Esophagus muscularis mucosa (tissue), 4 donors: ENCODE measurements at places on chromosomes 4 and X. TPM values are rescaled to one million over a fixed set of nuclear protein-coding genes. Genes with fewer than 3 reads are reported as not detected.

GRCh38 chr4:4383085-4383484 lies 3.8 kb upstream of the NSG1 start:
- H3K27me3 ChIP-seq, result peaks cover 70% of the 10 kb centered on the region
- H3K4me1 ChIP-seq, result peaks cover 20% of the 10 kb centered on the region
- no peak overlapping the region for H3K27ac ChIP-seq
- no peaks in the 10 kb centered on the region for H3K36me3 ChIP-seq

DNA sequence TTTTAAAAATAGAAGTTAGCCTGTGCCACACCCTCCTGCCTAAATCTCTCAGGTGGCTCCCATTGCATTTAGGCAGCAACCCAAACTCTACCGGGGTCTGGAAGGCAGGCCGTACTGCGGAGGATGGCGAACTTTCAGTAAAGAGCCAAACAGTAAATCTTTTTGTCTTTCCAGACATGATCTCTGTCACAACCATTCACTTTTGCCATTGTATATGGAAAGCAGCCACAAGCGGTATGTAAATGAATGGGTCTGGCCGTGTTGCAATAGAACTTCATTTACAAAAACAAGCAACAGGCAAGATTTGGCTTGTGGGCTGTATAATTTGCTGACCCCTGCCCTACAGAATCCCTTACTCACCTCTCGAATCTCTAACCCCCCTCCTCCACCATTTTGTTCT lies 3.3 kb downstream of the RADX start:
- no peak overlapping the region for H3K27ac ChIP-seq
- H3K4me3 ChIP-seq, result no peak overlapping the region
- no peaks in the 10 kb centered on the region for H3K27me3 ChIP-seq

- no peaks in the 10 kb centered on the region for H3K4me1 ChIP-seq
- H3K27ac ChIP-seq, result no peak overlapping the region
- DNase-seq, result no peak
- no peaks in the 10 kb centered on the region for H3K27me3 ChIP-seq
- H3K36me3 ChIP-seq, result no peaks in the 10 kb centered on the region
- no peak overlapping the region for H3K4me3 ChIP-seq
Measured at GRCh38 chrX:150844016-150844415, 54.5 kb downstream of the CD99L2 start.

GRCh38 chr4:113169368-113169767 lies 119.9 kb downstream of the ANK2 start:
- H3K4me3 ChIP-seq, result no peak overlapping the region
- H3K4me1 ChIP-seq, result peaks cover 12% of the 10 kb centered on the region
- no peaks in the 10 kb centered on the region for H3K36me3 ChIP-seq
- no peak for DNase-seq

DNA sequence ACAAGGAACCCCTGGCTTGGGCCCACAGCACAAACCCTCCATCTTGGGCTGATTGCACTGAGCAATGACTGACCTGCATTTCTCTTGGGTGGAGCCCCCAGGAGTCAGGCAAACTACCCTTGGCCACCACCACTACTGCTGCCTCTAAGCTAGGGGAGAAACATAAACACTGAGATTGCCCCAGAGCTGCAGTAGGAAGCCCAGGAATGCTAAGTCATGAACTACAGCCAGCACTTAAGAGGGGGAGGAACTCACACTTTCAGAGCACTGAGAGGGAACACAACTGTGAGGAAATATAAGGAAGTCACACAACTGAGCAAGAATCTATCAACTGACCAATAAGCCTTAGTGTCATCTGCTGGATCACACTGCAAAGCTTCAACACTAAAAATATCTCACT lies 111.6 kb upstream of the PPP3CA start:
- no peaks in the 10 kb centered on the region for H3K36me3 ChIP-seq
- no peaks in the 10 kb centered on the region for H3K4me1 ChIP-seq
- H3K27me3 ChIP-seq, result no peaks in the 10 kb centered on the region

GRCh38 chr4:40722576-40723161 lies 27.1 kb upstream of the NSUN7 start:
- H3K27me3 ChIP-seq, result no peaks in the 10 kb centered on the region
- H3K4me3 ChIP-seq, result no peak overlapping the region
- DNase-seq, result no peak
- no peak overlapping the region for H3K27ac ChIP-seq
- H3K36me3 ChIP-seq, result no peaks in the 10 kb centered on the region

- H3K4me3 ChIP-seq, result peak overlapping the region; percentile 37
- no peak for DNase-seq
- H3K27me3 ChIP-seq, result no peaks in the 10 kb centered on the region
- H3K36me3 ChIP-seq, result peaks cover 6% of the 10 kb centered on the region
Measured at GRCh38 chr4:41613386-41613785, 75.4 kb downstream of the LIMCH1 start.

GRCh38 chrX:106437407-106437806 lies 174.4 kb upstream of the RADX start:
- H3K36me3 ChIP-seq, result no peaks in the 10 kb centered on the region
- no peaks in the 10 kb centered on the region for H3K27me3 ChIP-seq
- H3K4me1 ChIP-seq, result no peaks in the 10 kb centered on the region

DNA sequence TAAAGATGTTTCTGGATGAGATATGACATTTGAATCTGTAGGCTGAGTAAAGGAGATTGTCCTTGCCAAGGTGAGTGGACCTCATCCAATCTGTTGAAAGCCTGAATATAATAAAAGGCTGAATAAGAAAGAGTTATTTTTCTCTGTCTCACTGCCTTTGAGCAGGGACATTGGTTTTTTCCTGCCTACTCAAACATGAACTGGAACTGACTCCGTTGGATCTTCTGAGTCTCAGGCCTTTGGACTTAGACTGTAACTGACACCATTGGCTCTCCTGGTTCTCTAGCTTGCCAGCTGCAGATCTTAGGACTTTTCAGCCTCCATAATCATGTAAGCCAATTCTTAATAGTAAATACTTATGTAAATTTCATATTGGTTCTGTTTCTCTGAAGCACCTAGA lies 43.5 kb downstream of the PPEF2 start:
- H3K4me3 ChIP-seq, result no peak overlapping the region
- no peak overlapping the region for H3K27ac ChIP-seq
- no peaks in the 10 kb centered on the region for H3K36me3 ChIP-seq
- no peaks in the 10 kb centered on the region for H3K27me3 ChIP-seq
- no peaks in the 10 kb centered on the region for H3K4me1 ChIP-seq
- no peak for DNase-seq

GRCh38 chrX:13891377-13892140 lies 74.7 kb upstream of the GPM6B start:
- H3K27me3 ChIP-seq, result no peaks in the 10 kb centered on the region
- H3K27ac ChIP-seq, result no peak overlapping the region
- H3K36me3 ChIP-seq, result no peaks in the 10 kb centered on the region
- H3K4me3 ChIP-seq, result no peak overlapping the region
- no peak for DNase-seq

- no peaks in the 10 kb centered on the region for H3K36me3 ChIP-seq
- no peaks in the 10 kb centered on the region for H3K4me1 ChIP-seq
- H3K27me3 ChIP-seq, result no peaks in the 10 kb centered on the region
- no peak overlapping the region for H3K27ac ChIP-seq
Measured at GRCh38 chrX:73850124-73851013, 287.4 kb downstream of the CHIC1 start.

DNA sequence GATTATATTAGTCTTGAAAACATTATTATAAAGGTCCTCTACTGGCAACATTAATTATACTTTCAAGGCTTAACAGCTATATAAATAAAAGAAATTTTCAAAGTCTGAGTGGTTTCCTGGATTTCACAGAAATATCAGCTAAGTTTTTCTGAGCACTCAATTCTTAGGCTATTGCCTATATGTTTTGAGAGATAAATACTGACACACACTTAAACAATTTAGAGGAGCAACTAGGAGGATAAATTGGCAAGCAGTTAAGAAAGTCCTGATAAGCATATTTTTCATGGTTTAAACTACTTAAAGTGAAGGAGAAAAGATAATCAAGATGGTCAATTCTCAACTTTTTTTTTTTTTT lies 2.7 kb upstream of the MGARP start:
- no peak for DNase-seq
- H3K36me3 ChIP-seq, result no peaks in the 10 kb centered on the region
- H3K4me3 ChIP-seq, result no peak overlapping the region
- H3K27me3 ChIP-seq, result no peaks in the 10 kb centered on the region
- peaks cover 17% of the 10 kb centered on the region for H3K4me1 ChIP-seq
- H3K27ac ChIP-seq, result no peak overlapping the region

GRCh38 chrX:153981771-153982533 lies 9.4 kb downstream of the TMEM187 start:
- peaks cover 10% of the 10 kb centered on the region for H3K4me1 ChIP-seq
- DNase-seq, result no peak
- H3K36me3 ChIP-seq, result peaks cover 3% of the 10 kb centered on the region
- no peak overlapping the region for H3K4me3 ChIP-seq
- H3K27me3 ChIP-seq, result no peaks in the 10 kb centered on the region

- no peak overlapping the region for H3K27ac ChIP-seq
- H3K4me3 ChIP-seq, result no peak overlapping the region
- no peaks in the 10 kb centered on the region for H3K27me3 ChIP-seq
Measured at GRCh38 chr4:95362906-95363558, 185.7 kb downstream of the UNC5C start.

DNA sequence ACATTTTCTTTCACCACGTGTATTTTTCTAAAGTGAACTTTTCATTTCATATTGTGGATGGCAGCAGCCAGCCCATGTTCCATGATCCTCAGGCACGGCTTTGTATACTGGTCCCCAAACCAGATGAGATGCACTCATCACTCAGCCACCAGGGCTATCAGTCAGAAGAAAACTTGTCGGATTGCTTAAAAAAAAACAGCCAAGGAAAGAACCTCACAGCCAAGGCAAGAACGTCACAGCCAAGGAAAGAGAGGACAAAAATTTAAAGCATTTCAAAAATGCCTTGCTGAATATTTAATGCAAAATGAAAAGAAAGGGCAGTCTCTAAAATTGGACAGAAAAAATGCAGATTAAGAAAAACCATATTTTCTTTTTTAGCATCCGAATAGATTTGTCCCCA lies 333.3 kb downstream of the PDGFC start:
- no peak for DNase-seq
- H3K4me3 ChIP-seq, result no peak overlapping the region
- H3K36me3 ChIP-seq, result no peaks in the 10 kb centered on the region
- no peaks in the 10 kb centered on the region for H3K27me3 ChIP-seq
- H3K27ac ChIP-seq, result no peak overlapping the region
- no peaks in the 10 kb centered on the region for H3K4me1 ChIP-seq

GRCh38 chrX:19673375-19674040 lies 158.2 kb upstream of the MAP3K15 start:
- no peak overlapping the region for H3K27ac ChIP-seq
- no peaks in the 10 kb centered on the region for H3K27me3 ChIP-seq
- no peak overlapping the region for H3K4me3 ChIP-seq

GRCh38 chrX:38754102-38754790 lies 47.0 kb upstream of the MID1IP1 start:
- H3K36me3 ChIP-seq, result no peaks in the 10 kb centered on the region
- no peak overlapping the region for H3K27ac ChIP-seq
- no peak overlapping the region for H3K4me3 ChIP-seq
- H3K4me1 ChIP-seq, result no peaks in the 10 kb centered on the region
- no peaks in the 10 kb centered on the region for H3K27me3 ChIP-seq

- H3K36me3 ChIP-seq, result no peaks in the 10 kb centered on the region
- no peaks in the 10 kb centered on the region for H3K27me3 ChIP-seq
Measured at GRCh38 chrX:153750127-153750774, 13.8 kb upstream of the PLXNB3 start.

GRCh38 chr4:156560701-156561100 lies 410.9 kb downstream of the PDGFC start:
- H3K27ac ChIP-seq, result no peak overlapping the region
- DNase-seq, result no peak
- no peak overlapping the region for H3K4me3 ChIP-seq

- H3K4me3 ChIP-seq, result no peak overlapping the region
- peaks cover 2% of the 10 kb centered on the region for H3K4me1 ChIP-seq
- no peak overlapping the region for H3K27ac ChIP-seq
- no peaks in the 10 kb centered on the region for H3K36me3 ChIP-seq
- DNase-seq, result no peak
- no peaks in the 10 kb centered on the region for H3K27me3 ChIP-seq
Measured at GRCh38 chr4:173230062-173230461, 61.5 kb downstream of the GALNT7 start.

DNA sequence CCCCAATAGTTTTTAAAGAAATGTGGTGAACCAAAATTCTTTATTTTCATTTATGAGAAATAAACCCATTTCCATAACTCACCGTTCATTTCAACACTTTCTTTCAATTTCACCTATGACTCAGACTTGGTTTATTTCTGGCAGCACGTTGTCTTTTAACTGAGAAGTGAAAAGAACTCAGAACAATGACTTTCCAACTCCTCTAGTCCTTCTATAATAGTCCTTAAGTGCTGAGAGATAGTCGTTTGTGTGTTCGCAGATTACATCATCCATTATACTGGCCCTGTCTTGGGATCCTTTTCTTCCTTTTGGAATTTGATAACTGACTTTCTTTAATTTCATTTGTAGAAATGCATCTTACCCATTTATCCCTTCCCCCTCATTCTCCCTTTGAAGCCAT lies 113.6 kb downstream of the GLUD2 start:
- H3K27me3 ChIP-seq, result no peaks in the 10 kb centered on the region
- H3K4me1 ChIP-seq, result no peaks in the 10 kb centered on the region
- H3K27ac ChIP-seq, result no peak overlapping the region
- no peak overlapping the region for H3K4me3 ChIP-seq

DNA sequence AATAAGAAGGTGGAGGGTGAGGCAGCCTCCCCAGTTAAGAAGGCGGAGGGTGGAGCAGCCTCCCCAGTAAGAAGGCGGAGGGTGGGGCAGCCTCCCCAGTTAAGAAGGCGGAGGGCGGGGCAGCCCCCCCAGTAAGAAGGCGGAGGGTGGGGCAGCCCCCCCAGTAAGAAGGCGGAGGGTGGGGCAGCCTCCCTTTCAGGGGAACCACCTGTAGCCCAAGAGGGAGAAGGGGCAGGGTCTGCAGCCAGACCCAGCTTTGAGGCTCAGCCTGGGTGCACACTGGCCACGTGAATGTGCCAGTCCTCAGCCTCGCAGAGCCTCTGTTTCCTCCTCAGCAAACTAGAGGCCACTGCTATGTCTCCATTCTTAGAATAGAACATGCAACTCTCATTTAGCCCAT lies 52.6 kb downstream of the HMX1 start:
- H3K36me3 ChIP-seq, result no peaks in the 10 kb centered on the region
- H3K4me1 ChIP-seq, result no peaks in the 10 kb centered on the region
- H3K27ac ChIP-seq, result no peak overlapping the region
- peaks cover 64% of the 10 kb centered on the region for H3K27me3 ChIP-seq
- H3K4me3 ChIP-seq, result no peak overlapping the region
- no peak for DNase-seq

GRCh38 chrX:8728932-8729535 lies 2.9 kb downstream of the ANOS1 start:
- H3K4me1 ChIP-seq, result peaks cover 22% of the 10 kb centered on the region
- H3K27me3 ChIP-seq, result no peaks in the 10 kb centered on the region
- H3K27ac ChIP-seq, result no peak overlapping the region
- no peaks in the 10 kb centered on the region for H3K36me3 ChIP-seq
- H3K4me3 ChIP-seq, result no peak overlapping the region

- no peak for DNase-seq
- H3K27ac ChIP-seq, result no peak overlapping the region
- H3K36me3 ChIP-seq, result no peaks in the 10 kb centered on the region
- no peaks in the 10 kb centered on the region for H3K4me1 ChIP-seq
Measured at GRCh38 chr4:177450426-177451107, 8.3 kb upstream of the AGA start.

GRCh38 chr4:6200011-6200921 lies at the start of gene JAKMIP1:
Gene JAKMIP1 (minus strand): TSS chr4:6200549. CDS start chr4:6112850, 87,699 bp downstream.
- peaks cover 25% of the 10 kb centered on the region for H3K4me1 ChIP-seq
- H3K27ac ChIP-seq, result no peak within 1 kb of the TSS
- peak within 1 kb of the TSS; percentile 59 for H3K4me3 ChIP-seq
- no peak for DNase-seq

Gene BBS7
- 16.1 TPM for total RNA-seq

Gene CPE
- 112 TPM for total RNA-seq

Gene TXLNG
- total RNA-seq, result 10.8 TPM

Gene CLGN
- 2.1 TPM for total RNA-seq

Gene CXCR3
- total RNA-seq, result not detected

Gene CNKSR2
- total RNA-seq, result 14.1 TPM

Gene VCX
- not detected for total RNA-seq

Gene LRIT3
- total RNA-seq, result 0.39 TPM

Gene TMEM271
- total RNA-seq, result 0.19 TPM

Gene DCAF12L1
- not detected for total RNA-seq
